Forelimb muscle (tissue), 1 donor: ENCODE measurements at places on chromosomes 11 and 22. TPM values are rescaled to one million over a fixed set of nuclear protein-coding genes. Genes with fewer than 3 reads are reported as not detected.

DNA sequence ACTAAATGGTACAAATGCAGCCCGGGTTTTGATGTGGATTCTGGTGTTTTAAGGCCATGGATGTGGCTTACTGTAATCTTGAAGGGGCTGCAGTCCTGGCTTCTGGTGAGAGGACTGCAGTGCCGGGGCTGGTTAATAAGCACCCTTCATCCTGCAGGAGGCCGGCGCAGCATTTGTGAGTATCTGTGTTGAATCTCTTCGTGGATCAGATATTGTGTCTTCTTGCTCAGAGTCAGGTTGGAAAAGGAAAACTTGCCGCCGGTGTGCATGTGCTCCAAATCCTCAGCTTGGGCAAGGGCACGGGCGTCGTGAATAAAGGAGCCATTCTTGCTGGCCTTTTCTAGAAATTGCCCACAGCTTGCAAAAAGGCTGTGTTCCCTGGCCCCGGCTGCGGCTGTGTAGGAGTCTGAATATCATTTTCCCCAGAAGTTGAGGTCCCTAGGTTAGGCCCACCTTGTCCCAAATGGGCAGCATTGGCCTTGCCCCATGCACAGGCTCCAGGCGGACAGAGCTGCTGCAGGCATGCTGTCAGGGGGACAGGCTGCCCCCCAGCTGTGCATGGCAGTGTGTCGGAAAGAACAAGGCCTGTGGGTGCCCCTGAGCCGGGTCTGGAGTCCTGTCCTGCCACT, 28.9 kb upstream of the PARVB start:
- DNase-seq, result no peak

GRCh38 chr11:15819679-15820286, 536.6 kb downstream of the SOX6 start:
- no peak for DNase-seq

DNA sequence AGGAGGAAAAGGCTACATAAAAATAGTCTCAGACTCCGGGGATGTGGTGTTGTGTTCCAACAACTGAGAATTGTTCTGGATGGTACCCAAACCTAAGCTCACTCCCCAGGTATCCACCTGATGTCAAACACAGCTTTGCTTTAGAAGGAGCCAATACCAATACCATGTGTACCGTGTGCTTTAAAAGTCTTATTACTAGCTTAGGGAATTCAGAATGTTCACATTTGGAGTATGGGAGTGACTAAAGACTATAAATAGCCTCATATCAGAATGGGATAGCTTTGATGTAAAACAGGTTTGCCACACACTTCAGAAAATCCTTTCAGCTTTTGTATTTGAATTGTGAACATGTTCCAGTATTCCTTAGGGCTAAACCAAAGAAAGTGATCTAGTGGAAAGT, 248.7 kb upstream of the ARHGAP42 start:
- DNase-seq, result no peak

- DNase-seq, result no peak
Measured at GRCh38 chr11:111645657-111646316, 43.5 kb downstream of the SIK2 start.

- DNase-seq, result no peak
Measured at GRCh38 chr22:49966774-49967705, 6.5 kb downstream of the PIM3 start.

DNA sequence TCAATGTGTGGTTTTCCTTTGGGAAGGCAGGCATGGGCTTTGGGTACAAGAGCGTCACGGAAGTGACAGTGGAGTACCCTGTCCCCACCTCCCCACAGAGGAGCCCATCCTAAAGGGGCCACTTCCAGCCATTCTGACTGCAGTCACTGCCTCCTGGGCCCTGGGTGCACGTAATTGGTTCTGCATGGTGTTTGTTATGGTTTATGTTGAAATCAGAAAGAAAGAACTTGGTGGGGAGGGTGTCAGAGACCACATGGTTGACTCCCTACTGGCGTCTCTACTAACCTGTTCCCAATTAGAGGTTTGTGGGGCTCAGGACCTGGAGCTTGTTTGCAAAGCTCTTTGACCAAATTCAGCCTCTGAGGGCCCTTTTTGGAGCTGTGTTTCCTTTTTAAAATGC, 40.8 kb downstream of the RIBC2 start:
- DNase-seq, result no peak

C22orf31 gene
- 1.8 TPM for polyA plus RNA-seq

FERMT3 gene
- polyA plus RNA-seq, result 7.4 TPM

BRMS1 gene
- polyA plus RNA-seq, result 21.8 TPM

GVQW3 gene
- 4.5 TPM for polyA plus RNA-seq
